ENCODE measurements at places on chromosomes 1 and 21. TPM values are rescaled to one million over a fixed set of nuclear protein-coding genes. Genes with fewer than 3 reads are reported as not detected.

NEK2 gene
- 4.1 TPM for total RNA-seq

DNA sequence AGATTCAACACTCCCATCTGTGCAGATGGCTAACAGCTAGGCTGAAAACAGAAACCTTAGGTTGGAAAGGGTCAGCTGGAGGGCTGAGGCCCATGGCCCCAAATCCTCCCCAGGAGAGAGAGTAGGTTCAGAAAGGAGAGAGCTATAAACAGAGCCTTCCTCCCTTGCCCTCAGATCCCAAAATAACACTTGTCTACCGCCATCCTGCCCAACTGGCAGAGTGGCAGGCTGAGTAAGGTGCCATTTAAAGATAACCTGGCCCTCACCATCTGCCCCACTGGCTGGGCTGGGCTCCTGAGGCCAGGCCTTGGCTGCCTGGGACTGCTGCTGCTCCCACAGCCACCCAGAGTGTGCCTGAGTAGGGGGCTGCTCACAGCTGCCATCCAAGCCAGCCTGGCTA, 4.3 kb upstream of the SHISA4 start:
- no peak for DNase-seq

- no peak for DNase-seq
These were observed 36.4 kb downstream of the ELK4 start for GRCh38 chr1:205595435-205595834.

CDC42BPA gene
- 12.0 TPM for total RNA-seq

DNA sequence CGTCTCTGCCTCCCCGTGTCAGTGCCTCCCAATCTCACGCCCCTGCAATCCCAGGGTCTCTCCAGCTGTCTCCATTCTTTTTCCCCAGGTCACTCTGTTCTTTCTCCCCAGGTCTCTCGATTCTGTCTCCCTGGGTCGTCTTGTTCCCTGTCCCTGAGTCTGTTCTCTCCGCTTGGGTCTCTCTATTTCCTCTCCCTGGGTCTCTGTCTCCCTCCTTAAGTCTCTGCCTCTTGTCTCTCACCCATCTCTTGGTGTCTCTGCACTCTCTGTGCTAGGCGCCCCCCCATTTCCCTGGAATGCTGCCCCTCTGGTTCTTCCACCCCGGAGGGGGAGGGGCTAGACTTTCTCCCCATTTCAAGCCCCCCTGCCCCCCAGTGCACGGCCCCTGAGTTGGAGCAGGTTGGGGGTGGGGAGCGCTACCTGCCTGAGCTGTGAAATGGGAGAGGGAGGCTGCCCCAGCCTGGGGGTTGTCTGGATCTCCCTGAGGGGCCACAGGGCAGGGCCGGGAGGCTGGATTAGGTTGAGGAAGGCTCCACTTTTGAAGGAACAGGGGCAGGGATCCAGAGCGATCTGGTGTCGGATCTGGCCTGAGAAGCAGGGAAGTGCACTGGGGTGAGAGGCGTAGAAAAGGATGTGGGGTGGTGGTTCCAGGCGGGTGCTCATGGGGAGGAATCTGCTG, 1.4 kb downstream of the PTPRF start:
- no peak for DNase-seq

- no peak for DNase-seq
These were observed 121.2 kb upstream of the KIAA0040 start for GRCh38 chr1:175313672-175314225.

- peak; percentile 70 for DNase-seq
These were observed 4.2 kb downstream of the SPOCD1 start for GRCh38 chr1:31811605-31812004.

GRCh38 chr1:165143437-165144065, 213.0 kb downstream of the LMX1A start:
- DNase-seq, result peak; percentile 4

PCP4 gene
- total RNA-seq, result not detected

GSTM4 gene
- total RNA-seq, result 65.3 TPM

- DNase-seq, result no peak
These were observed 67.4 kb upstream of the PLA2G4A start for GRCh38 chr1:186761358-186761757.

- peak; percentile 17 for DNase-seq
These were observed 365.3 kb upstream of the PROX1 start for GRCh38 chr1:213622365-213623063.

- DNase-seq, result no peak
These were observed 20.9 kb downstream of the STYXL2 start for GRCh38 chr1:167114725-167115124.

RHD gene
- not detected for total RNA-seq

DNA sequence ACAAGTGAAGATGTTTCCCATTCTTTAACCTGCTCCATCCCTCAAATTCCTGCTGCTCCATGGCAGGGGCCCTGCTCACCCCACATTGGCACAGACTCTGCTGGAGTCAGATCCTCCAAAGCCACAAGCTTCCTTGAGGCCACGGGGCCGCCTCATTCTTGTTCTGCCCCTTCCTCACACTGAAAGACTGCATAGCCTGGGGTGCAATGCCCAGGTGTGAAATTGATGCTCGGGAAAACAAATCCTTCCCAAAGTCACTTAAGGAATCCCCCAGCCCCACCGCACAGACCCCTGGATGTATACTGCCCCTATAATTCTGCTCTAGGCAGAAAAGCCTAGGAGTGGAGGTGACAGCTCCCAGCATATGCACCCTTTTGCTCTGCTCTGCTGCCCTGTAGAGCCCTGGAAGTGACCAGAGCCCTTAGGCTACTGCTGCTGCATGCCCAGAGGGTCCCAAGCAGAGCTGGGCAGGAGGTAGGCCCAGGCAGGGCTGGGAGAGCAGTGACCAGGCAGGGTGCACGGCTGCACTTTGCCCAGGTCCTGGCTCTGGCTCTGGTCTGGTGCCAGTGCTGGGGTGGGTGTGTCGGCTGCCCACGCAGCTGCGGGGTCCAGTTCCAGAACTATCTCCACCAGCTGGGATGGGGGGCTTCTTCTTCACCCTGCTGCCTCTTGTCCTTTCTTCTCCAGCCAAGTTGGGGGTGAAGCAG, 1.6 kb downstream of the HES2 start:
- no peak for DNase-seq

GRCh38 chr21:41124641-41125201, 43.2 kb upstream of the BACE2 start:
- no peak for DNase-seq

- DNase-seq, result no peak
These were observed 36.8 kb upstream of the PPP1R15B start for GRCh38 chr1:204448344-204448964.

FMO1 gene
- not detected for total RNA-seq

- DNase-seq, result peak; percentile 31
These were observed 707 bp downstream of the PRCC start for GRCh38 chr1:156767879-156768604.

PADI3 gene
- 0.24 TPM for total RNA-seq

GRCh38 chr21:42144221-42144620, 73.1 kb downstream of the UMODL1 start:
- no peak for DNase-seq

DNA sequence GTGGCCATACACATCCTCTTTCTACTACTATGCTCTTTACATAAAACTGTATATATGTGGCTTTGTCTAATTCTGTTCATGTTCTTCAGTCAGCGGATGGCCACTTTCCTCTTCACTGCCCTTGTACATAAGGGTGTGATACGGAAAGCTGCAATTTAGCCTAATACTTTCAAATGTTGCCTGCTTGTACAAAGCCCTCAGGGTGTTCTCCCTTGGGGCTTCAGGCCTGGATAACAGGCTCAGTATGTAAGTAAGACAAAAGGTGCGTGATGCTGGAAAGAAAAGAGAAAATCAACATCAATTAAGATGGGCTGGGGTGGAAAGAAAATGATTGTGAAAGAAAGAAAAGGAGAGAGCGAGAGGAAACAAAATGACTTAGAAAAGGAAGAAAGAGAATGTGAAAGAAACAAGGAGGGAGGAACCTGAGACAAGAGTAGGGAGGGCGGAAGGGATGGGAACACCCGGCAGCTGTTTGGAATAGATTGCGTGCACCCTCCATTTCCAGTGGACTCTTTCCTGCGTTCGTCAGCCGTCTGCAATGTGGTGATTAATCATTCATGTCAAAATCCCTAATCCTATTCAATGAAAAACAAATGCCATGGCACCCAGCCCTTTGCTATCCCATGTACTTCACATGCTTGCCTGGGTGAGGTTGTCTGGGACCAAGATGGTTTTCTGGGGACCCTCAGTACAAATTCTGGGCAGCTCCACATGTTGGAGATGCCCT, 553.6 kb downstream of the NUF2 start:
- DNase-seq, result peak; percentile 73

DNA sequence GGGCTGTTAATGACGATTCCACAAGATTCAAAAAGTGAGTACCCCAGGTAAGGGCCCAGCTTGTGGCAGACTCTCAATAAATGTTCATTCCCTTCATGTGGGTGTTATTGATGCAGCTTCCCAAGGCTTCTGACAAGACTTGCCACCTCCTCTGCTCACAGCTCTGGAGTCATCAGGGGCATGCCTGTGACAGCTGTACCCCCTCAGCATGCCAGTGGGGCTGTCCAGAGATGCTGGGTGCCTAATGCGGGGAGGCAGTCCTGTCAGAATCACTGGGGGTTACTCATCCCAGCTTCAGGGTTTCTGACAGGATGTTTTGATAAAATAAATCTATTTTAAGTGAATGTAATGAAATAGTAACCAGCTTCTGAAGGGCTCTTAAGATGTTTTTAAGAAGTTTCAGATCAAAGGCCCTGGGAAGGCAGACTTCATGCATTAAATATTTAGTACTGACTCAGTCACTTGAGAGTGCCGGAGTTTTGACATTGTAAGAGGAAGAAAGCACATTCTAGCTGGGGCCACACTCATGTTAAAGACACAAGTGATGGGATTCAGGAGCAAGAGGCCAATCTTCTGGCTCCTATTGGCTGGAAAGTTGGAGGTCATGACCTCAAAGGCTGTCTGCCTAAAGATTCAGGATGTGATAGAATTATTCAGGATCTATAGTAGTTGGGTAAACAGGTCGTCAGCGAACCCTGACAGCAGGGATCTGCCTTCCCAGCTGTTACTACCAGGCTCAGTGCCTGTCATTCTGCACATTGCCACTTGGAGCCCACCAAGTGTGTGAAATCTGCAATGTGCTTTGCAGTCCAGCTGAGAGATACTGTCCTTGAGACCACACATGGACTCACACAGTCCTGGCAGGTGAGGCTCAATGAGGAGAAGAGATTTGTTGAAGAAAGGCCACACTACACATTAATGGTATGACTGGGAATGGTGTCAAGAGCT, 239.6 kb upstream of the BEND5 start:
- no peak for DNase-seq

CZIB gene
- total RNA-seq, result 49.7 TPM

GRCh38 chr1:214362188-214362882, 81.4 kb downstream of the SMYD2 start:
- DNase-seq, result peak; percentile 89

GRCh38 chr1:87325982-87326738, 2.5 kb upstream of the LMO4 start:
- peak; percentile 70 for DNase-seq

PLPP3 gene
- 58.2 TPM for total RNA-seq

DNA sequence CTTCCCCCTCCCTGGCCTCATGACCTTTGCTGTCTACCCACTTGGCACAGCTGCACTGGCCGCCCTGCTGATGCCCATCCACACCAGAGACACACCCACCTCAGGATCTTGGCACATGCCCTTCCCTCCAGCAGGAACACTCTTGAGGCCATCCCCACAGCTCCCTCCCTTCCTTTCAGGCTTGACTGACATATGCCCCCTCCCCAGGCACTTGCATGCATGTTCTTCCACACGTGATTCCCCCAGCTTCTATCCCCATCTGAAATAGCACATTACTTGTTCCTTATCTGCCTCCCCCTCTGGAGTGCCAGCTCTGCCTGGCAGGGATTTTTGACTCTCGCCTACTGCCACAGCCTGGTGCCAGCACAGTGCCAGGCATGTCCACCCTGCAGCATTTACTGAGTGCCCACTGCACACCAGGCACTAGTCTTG, 98.5 kb upstream of the SLC25A33 start:
- no peak for DNase-seq

OR2G6 gene
- not detected for total RNA-seq

INPP5B gene
- 14.0 TPM for total RNA-seq

- no peak for DNase-seq
These were observed 1.9 kb downstream of the GPR25 start for GRCh38 chr1:200874694-200875093.

- peak; percentile 87 for DNase-seq
These were observed 832 bp downstream of the HCN3 start for GRCh38 chr1:155277902-155278688.

DNA sequence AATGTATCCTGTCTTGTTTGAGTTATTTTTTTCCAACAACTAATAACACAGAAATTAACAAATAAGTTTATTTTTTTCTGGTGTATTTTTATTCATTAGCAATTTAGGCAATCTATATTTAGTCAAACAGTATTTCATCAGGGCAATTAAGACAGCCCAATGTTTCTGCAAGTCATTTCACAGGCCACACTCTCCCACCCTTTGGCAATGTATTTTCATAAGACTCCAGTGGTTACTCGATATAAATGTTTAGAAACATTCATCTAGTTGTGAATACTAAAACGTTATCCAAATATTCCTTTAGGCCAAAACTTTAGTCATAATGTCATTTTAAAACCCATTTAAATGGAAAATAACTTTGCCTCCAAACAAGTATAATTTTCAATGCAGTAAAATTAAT, 142.1 kb downstream of the KCNT2 start:
- no peak for DNase-seq

- no peak for DNase-seq
These were observed 67.6 kb upstream of the GUCA2B start for GRCh38 chr1:42085596-42085995.

DNA sequence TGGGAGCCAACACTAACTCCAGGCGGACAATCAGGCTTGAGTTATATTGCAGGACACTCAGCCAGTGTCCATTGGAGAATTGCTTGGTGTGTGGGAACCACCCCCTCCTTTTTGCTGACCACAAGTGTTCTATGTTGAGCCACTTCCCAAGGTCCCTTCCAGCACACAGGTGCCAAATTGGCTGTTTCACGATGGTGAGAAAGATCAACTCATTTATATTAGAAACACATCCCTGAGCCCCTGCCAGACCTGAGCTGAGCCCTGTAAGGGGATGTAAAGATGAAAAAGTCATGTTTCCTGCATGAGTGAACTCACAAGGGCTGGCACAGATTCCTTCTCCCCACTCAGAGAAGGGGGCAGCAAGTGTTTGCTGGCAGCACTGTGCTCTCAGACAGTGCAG, 96.5 kb downstream of the KCNN3 start:
- no peak for DNase-seq

HRNR gene
- total RNA-seq, result not detected

S100A16 gene
- total RNA-seq, result 59.7 TPM

- no peak for DNase-seq
These were observed 51.8 kb upstream of the PGD start for GRCh38 chr1:10347109-10347508.

All from cardiac muscle cell (in vitro differentiated cells and primary cell).